ENCODE measurements at places on chromosomes 12 and 14. TPM values are rescaled to one million over a fixed set of nuclear protein-coding genes. Genes with fewer than 3 reads are reported as not detected.

GRCh38 chr12:21330682-21331253 is 3.9 kb downstream of the SLCO1A2 start:
- H3K27ac ChIP-seq: no peak overlapping the region
- no peak overlapping the region for H3K4me3 ChIP-seq
- H3K4me1 ChIP-seq: peaks cover 15% of the 10 kb centered on the region
- no peak for DNase-seq

DNA sequence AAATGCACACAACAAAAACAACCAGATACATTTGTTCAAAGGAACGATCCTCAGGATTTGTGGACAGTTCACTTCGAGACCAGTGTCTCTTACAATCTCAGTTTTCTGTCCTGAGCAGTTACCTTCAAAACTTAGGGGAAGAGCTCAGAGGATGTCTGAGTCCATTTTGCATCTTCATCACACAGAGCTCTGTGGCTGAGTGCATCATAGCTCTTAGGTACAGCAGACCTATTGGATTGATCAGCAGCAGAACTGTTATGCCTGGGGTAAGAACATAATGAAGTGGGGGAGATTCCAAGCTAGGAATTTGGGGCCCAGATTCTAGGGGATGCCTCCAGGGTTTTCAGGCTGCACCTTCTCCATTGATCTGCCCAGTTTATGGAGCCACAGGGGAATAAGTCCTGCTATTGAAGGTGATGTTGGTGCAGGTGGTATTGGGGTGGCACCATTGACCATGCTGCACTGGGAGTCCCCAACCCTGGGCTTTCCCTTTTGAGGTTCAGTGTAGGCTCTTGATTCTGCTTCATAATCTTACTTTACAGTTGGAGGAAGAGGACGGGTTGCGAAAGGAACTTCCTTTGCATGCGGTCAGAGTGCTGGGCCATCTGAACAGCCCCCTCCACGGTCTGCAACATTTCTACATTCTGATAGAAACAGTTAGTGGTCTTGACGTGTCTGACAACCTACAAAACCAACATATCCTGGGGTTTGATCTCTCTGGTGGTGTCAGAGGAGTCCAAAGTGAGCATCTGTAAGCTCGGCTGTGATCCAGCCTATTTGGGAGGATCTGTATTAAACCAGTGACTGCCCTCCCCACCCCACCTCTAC is 112.8 kb downstream of the CHST11 start:
- peaks cover 2% of the 10 kb centered on the region for H3K4me1 ChIP-seq
- H3K4me3 ChIP-seq: no peak overlapping the region
- DNase-seq: no peak
- no peaks in the 10 kb centered on the region for H3K27me3 ChIP-seq
- no peaks in the 10 kb centered on the region for H3K36me3 ChIP-seq
- H3K27ac ChIP-seq: peak overlapping the region; percentile 25

Gene RARG
- total RNA-seq: 3.1 TPM

Gene MLXIP
- 10.6 TPM for total RNA-seq

Gene PTPRB
- total RNA-seq: 9.0 TPM

Gene GRIN2B
- not detected for total RNA-seq

Gene LIN7A
- 20.6 TPM for total RNA-seq
